NCI-H446 treated with DMSO at 0.1 percent for 48 hours (cell line): ENCODE measurements at places on chromosomes 1 and 21.

GRCh38 chr1:51555866-51556619 is 37.0 kb upstream of the EPS15 start:
- DNase-seq = no peak

- DNase-seq = no peak
Measured at GRCh38 chr1:185349556-185349955, 32.5 kb upstream of the IVNS1ABP start.

- no peak for DNase-seq
Measured at GRCh38 chr1:218501161-218501560, 156.0 kb downstream of the TGFB2 start.

- no peak for DNase-seq
Measured at GRCh38 chr1:235339746-235340145, 11.4 kb downstream of the GGPS1 start.

- DNase-seq = no peak
Measured at GRCh38 chr1:36786425-36786824, 247.9 kb downstream of the GRIK3 start.

DNA sequence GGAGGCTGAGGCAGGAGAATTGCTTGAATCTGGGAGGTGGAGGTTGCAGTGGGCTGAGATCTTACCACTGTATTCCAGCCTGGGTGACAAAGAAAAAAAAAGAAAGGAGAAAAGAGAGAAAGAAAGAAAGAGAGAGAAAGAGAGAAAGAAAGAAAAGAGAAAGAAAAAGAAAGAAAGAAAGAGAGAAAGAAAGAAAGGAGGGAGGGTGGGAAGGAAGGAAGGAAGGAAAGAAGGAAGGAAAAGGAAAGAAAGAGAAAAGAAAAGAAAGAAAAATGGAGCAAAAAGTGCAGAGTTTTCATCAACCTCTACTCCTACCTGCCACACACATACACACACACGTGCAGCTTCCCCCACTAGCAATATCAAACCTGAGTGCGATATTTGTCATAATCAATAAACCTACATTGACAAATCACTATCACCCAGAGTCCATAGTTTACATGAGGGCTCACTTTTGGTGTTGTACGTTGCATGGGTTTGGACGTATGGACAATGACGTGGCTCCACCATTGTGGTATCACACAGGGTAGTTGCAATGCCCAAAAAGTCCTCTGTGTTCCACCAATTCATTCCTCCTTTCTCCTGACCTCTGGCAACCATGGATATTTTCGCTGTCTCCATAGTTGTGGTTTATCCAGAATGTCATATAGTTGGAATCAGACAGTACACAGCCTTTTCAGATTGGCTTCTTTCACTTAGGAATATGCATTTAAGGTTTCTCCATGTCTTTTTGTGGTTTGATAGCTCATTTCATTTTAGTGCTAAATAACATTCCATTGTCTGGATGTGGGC is 36.5 kb downstream of the EVA1C start:
- no peak for DNase-seq

DNA sequence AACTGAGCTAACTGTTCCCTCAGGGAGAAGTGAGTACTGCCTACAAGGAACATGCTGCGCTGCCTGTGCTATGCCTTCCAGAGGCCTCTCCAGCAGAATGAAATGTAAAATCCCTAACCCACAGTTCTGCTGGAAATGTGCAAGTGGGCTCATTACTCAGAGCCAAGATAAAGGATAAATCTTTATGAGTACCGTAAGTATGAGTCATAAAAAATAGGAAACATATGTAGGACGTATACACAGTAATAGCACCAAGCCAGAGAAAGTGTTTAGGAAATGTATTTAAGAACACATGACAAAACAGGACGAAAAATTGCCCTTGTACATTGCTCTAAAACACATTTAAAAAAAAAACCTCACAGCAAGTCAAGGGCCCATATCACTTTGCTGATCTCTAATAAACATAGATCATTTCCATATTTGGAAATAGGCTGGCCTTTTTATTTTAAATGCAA is 104.6 kb downstream of the TGFBR3 start:
- DNase-seq = no peak

DNA sequence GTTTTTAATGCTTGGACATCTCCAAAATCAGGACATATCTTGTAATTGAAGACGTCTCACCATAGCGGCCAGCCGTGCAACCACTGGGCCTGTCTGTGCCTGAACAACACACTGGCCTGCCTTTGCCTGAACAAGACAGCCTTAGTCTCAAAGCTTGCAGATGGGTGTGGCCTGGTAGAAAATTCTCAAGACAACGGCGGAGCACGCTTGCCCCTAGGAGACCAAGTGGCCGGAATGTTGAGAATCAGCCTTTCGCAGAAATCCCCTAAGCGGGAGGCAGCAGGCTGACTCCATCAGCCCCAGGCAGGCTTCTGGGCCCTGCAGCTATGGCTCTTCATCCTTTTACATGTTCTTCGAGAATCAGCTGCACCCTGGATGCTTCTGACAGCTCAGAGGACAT is 98.0 kb upstream of the C1orf174 start:
- no peak for DNase-seq

GRCh38 chr1:27391511-27392095 is 819 bp upstream of the GPR3 start:
- DNase-seq = no peak

DNA sequence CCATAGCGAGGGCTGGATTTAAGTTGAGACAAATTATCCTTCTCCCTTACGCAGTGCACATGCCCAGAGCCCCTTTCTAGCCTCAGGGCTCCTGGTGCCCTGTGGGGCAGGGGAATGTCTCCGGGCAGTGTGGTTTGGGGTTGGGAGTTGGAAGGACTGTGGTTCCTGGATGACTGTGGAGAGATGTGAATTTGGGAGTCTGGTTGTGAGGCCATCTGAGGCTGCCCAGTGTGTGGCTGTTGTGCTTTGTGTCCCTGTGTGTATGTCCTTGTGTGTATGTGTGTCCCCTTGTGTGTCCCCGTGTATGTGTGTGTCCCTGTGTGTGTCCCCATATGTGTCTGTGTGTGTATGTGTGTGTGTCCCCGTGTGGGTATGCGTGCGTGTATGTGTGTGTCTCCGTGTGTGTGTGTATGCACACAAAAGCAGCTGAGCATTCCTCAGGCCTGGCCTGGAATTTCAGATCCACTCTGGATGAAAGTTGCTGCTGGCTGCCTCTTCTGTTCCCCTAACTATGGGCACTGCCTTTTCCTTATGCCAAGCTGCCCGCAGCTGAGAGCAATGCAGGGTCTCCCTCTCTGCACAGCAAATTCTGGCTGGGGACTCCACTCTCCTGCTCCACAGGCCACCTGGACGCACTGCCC is 65.4 kb downstream of the UBIAD1 start:
- no peak for DNase-seq

DNA sequence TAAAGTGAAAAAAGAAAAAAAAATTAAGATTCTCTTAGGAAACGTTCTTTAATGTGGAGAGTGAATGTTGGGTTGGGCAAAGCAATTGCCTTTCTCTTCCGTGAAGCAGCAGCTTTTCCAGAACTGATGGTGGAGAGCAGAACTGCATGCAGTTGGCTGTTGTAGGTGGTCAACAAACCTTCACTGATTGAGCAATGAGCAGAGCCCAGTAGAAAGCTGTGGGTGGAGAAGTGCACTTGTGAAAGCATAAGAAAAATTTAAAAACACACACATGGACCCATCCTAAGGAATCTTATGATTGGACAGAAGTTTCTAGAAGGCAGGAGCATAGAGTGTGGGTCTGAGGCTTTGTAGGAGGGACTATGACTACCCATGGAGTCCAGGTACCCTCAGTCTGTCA is 4.5 kb downstream of the PRELP start:
- no peak for DNase-seq

GRCh38 chr1:201411292-201411691 is 10.2 kb downstream of the TNNI1 start:
- no peak for DNase-seq

GRCh38 chr1:195584870-195585624 is 1023.2 kb downstream of the KCNT2 start:
- DNase-seq = no peak

- no peak for DNase-seq
Measured at GRCh38 chr1:163346326-163346870, 24.6 kb downstream of the NUF2 start.

- DNase-seq = no peak
Measured at GRCh38 chr1:158007667-158008386, 14.4 kb downstream of the KIRREL1 start.

DNA sequence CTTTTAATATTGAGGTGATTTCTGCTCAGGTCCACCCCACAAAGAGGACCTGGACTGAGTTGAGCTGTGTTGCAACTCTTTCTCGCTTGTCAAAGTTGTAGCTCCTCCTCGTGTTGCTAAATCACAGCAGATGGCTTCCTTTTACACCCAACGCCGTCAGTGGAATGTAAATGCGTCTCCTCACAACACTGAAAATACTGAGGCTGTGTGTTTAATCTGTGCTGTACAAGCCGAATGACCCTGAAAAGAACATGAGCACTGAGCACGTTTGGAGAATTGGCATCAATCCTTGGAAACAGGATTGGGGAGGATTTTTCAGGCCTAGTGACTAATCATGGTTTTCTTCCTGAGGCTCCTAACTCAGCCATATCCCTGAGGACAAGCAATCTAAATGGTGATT is 196.0 kb downstream of the CRB1 start:
- peak; percentile 69 for DNase-seq
